T-cell (primary cell): ENCODE measurements at places on chromosomes 12 and 14.

DNA sequence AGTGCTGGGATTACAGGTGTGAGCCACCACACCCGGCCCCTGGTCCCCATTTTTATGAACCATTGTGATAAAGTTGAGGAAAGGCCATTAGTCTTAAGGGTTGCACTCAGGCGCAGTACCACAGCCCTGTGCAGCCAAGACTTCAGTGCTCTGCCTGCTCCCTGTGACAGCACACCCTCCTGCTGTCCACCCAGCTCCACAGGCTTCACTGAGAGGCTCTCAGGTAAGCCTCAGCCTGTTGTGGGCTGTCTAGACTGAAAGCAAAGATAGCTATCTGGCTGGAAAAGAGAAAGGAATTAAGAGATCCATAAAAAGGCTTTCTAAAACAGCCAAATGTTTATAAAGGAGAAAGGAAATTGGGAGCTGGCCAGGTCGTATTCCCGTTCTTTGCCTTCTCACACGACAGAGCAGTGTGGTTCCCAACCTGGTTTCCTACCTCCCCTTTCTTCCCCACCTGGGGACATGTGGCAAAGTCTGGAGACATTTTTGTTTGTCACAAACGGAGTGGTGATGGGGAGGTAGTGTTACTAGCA lies 19.1 kb upstream of the DNM1L start:
- no peak for DNase-seq

- DNase-seq = no peak
Observed at GRCh38 chr12:29562110-29562804, 64.8 kb upstream of the OVCH1 start.

DNA sequence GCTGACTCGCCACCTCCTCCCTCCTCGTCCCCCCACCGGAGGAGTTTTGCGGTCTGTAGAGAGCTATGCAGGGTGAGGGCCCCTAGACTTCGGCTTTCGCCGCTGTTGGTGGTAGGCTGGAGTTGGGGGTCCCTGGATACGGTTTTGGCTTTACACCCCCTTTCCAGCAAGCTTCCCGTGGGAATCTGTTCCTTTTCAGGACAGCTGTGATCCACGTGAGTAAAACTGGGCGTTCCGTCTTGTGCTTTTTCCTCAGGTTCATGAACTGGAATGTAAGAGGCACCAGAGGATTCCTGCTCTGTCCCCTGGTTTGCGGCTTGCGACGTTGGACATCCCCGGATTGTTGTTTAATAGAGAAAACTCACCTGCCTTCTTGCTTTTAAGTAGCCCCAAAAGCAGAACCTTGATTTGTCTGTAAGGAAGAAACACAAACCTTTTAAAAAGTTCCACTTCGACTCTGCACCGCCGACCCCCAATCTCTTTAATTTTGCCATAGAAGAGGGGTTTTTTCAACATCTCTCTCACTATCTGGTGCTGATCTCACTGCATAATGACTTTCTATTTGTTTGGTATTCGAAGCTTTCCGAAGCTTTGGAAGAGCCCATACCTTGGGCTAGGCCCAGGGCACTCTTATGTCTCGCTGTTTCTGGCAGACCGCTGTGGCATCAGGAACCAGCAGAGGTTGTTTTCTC lies 490 bp downstream of the PRORP start:
- no peak for DNase-seq

GRCh38 chr12:28586481-28586880 lies 396.2 kb downstream of the CCDC91 start:
- no peak for DNase-seq

- no peak for DNase-seq
Observed at GRCh38 chr14:95445676-95446075, 70.8 kb downstream of the SYNE3 start.

DNA sequence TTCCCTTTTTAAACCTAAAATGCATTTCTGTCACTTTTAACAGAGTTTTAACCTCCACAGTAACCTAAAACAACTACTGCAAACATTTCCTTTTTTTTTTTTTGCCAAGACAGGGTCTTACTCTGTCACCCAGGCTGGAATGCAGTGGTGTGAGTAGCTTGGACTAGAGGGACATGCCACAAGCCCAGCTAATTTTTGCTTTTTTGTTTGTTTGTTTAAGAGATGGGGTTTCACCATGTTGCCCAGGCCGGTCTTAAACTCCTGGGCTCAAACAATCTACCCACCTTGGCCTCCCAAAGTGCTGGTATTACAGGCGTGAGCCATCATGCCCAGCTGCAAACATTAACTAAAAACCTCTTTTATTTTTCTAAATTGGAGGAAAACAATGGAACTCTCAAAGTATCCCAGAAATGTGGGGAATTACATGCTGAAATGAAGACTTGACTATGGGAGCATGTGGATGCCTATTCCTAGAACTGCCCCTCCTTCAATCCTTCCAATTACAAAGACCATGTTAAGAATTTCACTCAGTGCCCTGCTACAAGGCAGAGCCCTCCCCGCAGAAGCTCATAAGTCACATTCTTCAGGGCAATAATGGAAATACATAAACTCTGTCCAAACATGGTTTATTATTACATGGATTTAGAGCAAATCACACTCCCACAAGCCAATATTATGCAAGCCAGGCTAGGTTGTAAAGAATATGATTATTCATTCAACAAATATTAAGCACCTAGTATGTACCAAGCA lies 66.9 kb downstream of the C12orf56 start:
- no peak for DNase-seq
